Hematopoietic multipotent progenitor cell treated with erythropoietin and hydrocortisone succinate and interleukin-3 and kit ligand, for 15 days (in vitro differentiated cells): ENCODE measurements at places on chromosomes 3 and 15.

GRCh38 chr3:47010111-47010712 lies 30.7 kb downstream of the NBEAL2 start:
- no peak for DNase-seq

DNA sequence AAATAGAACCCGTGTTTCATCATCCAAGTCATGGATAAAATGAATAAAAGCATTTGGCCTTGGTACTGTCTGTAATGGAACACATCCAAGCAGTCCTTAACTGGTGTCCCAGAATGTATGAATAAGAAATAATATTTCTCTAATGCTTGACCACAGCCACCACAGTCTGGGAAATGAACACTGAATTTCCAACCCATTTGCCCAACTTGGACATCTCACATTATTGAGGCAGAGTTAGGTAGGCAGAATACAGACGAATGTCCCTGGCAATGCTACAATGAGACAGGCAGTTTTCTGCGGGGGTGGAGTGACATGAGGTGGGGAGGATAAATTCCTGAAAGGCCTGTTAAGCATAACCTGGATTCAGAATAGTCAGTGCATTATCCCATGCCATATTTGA lies 245.7 kb downstream of the ZIC1 start:
- no peak for DNase-seq

DNA sequence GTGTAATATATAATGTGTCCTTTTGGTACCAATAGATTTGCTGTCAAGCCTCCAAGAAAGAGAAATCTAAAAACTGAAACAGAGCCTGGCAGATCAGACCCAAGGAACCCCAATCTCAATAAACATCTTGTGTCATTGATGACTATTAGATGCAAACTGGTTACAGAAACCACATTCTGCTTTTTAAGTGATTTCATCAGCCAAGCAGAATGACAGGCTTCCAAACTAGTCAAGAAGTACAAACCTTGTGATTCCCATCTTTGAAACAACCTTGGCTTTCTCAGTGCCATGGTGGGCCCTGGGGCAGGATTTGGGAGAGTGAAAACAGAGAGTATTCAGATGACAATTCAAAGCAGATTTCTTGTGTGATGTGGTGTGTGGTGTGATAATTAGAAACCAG lies 45.6 kb upstream of the STRIT1 start:
- no peak for DNase-seq

GRCh38 chr3:51434746-51435327 lies 43.8 kb downstream of the RBM15B start:
- DNase-seq = peak; percentile 72

- DNase-seq = no peak
Observed at GRCh38 chr15:89863918-89864317, 29.9 kb downstream of the AP3S2 start.

- DNase-seq = peak; percentile 54
Observed at GRCh38 chr3:61381745-61382392, 130.6 kb upstream of the FHIT start.

- DNase-seq = no peak
Observed at GRCh38 chr3:58375254-58375653, 42.6 kb downstream of the PXK start.

GRCh38 chr15:50702762-50703334 lies 16.3 kb upstream of the TRPM7 start:
- no peak for DNase-seq

DNA sequence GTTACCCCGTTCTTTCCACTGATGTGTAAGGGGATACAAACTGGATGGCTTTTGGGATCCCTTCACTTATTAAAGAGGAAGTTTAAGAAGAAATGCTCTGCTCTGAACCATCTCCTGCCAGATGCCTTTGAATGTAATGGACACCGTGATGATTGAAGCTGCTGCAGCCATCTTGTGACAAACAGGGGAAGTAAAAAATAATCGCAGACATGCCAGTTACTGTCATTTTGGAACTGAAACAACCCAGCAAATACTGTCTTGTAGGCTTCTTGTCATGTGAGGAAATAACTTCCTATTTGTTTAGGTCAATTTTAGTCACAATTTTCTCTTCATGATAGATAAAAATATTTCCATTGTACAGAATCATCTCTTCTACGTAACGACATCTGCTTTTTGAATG lies 224.0 kb downstream of the CHL1 start:
- DNase-seq = no peak

DNA sequence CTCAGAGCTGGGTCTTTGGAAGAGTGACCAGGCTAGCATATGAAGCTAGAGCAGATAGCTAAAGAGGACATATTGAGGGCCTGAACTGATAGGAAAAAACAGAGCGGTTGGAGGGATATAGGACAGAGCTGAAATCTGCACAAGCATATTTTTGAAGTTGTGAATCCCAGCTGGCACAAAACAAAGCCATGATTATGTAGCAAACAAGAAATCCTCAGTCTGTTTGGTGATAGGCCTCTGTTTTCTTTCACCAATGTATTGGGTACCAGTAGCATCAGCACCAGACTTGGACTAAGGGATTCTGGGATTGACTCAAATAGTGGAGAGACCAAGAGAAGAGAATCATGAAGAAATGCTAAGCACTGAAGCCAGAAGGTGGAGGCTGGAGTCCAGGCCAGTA lies 151.0 kb downstream of the FAM43A start:
- no peak for DNase-seq

GRCh38 chr3:150394606-150395005 lies 13.5 kb upstream of the TSC22D2 start:
- DNase-seq = no peak

DNA sequence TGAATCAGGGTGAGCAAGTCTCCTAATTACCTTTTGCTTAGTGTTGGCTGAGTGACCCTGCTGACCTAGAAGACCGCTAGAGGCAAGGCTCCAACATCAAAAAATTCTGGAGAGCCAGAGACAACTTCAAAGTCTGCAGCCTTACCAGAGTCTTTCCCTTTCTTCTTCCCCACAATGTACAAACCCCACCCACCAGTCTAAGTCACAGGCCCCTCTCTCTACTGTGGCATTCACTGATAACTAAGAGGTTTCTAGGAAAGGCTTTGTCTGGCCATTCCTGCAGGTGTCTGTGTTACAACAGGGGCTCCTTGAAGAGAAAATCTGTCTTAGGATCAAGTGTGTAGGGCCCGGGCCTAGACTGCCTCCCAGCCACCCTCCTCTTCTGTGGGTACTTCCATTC lies 525 bp downstream of the MYH15 start:
- no peak for DNase-seq

GRCh38 chr15:89806559-89807550 lies 7.8 kb downstream of the ANPEP start:
- no peak for DNase-seq

- DNase-seq = no peak
Observed at GRCh38 chr3:194058189-194058571, 77.8 kb upstream of the HES1 start.

- no peak for DNase-seq
Observed at GRCh38 chr3:50242851-50243542, 7.0 kb downstream of the GNAI2 start.

GRCh38 chr3:15520804-15521572 lies 518 bp downstream of the COLQ start:
- DNase-seq = peak; percentile 17

DNA sequence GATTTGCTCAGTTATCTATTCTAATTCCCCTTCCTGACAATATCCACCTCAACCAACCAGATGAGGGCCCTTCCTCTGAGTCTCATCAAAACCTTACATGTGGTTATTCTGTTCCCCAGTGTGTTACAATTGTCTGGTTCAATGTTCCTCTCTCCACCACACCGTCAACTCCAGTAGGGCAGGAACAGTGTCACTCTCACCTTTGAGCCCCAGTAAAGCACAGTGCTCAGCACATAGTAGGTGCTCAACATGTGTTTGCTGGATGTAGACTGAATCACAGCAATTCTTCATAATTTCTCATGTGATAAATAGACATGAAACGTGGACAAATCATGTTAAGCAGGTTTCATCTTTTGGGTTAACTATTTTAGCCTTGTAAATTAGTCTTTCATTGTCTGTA lies 103.0 kb upstream of the EIF1B start:
- DNase-seq = no peak

DNA sequence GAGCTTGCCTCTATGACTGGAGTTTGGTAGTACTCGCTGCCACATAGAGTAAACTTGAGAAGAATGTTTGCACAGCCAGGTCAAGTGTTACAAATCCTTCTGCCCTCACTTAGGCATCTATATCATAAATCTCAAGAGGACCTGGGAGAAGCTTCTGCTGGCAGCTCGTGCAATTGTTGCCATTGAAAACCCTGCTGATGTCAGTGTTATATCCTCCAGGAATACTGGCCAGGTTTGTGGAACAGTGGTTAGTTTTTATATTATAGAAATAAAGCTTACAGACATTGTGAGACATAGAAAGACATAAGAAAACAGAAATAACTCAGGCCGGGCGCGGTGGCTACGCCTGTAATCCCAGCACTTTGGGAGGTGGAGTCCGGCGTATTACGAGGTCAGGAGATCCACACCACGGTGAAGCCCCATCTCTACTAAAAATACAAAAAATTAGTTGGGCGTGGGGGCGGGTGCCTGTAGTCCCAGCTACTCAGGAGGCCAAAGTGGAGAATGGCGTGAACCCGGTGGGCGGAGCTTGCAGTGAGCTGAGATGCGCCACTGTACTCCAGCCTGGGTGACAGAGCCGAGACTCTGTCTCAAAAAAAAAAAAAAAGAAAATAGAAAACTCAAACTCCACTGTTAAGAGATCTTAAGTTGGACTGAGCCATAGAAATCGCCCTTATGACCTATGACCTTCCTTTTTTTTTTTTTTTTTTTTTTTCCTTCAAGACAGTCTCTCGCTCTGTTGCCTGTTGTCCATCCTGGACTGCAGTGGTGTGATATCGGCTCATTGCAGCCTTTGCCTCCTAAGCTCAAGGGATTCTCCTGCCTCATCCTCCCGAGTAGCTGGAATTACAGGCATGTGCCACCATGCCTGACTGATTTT lies 2.2 kb downstream of the RPSA start:
- no peak for DNase-seq
